Activated T-helper 1 cell treated with Interleukin-2 at 50 U/mL for 16 hours (primary cell): ENCODE measurements at places on chromosomes 6 and 20.
A peak's percentile ranks its signal among the peaks of the same experiment; 100 is the strongest.

- DNase-seq, result no peak
Observed at GRCh38 chr6:138371452-138371711, 6.3 kb upstream of the SMIM28 start.

DNA sequence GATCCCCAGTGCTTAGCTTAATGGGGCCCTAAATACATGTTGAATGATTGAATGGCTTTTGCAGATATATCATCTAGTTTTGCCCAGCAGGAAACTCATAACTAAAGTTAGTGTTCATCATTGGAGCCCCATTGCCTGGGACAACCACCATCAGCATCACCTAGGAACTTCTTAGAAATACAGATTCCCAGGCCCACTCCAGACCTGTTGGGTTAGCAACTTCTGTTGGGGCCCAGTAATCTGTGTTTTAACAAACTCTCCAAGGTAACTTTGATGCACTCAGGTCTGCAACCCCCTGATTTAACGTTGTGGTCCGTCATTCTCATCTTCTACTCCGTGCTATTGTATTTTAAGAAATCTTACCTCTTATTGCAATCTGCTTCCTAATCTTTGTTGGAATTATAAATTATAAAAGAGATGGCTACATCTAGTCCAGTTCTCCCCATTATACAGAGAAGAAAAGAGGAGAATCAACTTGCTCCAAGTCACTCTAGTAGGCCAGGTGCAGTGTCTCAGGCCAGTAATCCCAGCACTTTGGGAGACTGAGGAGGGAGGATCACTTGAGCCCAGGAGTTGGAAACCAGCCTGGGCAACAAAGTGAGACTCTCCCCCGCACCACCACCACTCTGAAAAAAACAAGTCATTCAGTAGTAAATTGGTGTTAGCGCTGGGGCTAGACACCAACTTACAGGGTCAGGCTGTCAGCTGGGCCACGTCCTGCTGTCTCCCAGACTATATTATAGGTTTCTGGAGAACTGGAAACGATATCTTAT lies 13.7 kb downstream of the FOXP4 start:
- DNase-seq, result no peak

GRCh38 chr6:106631346-106631745 lies 2.0 kb downstream of the QRSL1 start:
- DNase-seq, result no peak

DNA sequence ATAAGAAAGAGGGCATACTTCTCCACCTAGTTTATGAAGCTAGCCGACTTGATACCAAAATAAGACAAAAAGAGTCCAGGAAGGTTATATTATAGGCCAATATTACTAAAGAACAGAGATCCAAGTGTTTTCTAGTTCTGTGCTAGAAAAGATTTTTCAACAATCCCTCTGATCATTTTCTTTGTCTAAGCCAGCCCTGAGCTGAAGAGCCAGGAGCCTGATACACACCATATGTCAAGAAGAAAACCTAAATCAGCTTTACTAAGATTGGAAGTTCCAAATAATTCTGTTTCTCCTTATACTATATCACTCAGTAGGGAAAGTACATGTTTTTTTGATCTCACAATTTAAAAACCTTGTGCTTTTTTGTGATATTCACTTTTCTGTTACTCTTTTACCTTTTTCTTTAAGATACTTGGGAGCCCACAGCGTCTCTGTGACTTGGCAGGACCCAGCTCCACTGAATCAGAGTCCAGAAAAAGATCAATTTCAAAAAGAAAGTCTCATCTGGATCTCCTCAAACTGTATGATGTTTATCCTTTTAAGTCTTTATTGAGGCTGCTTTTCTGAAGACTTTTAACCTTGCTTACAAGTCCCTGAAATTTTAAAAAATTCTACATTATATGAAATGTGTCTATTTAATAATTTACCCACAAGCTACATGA lies 43.0 kb upstream of the PBOV1 start:
- DNase-seq, result no peak

DNA sequence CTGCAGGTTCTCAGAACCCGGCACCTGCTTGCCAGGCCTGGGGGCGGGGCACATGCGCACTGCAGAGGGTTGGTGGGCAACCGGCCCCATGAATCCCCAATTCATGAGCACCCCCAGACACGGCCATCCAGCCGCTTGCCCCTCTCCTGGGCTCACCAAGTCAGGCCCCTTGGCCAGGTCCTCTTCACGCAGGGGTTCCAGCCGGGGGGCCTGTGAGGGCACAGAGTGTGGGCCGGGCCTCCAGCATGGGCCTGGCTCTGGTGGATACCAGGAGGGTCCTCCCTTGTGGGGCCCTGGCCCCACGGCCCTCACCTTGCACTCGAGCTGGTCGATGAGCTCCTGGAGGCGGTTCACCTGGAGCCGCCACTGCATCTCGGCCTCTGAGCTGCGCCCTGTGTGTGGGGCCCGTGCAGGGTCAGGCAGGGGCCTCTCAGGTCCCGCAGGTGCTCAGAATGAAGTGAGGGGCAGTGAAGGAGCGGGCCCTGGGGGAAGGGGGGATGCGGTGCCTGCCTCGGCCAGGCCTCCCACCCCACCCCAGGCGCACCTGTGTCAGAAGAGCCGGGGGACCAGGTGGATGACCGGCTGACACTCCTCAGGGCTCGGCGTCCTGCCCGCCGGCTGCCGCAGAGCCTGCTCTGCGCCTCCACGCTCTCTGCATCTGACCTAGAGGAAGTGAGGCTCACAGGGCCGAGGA lies 2.6 kb upstream of the C20orf144 start:
- DNase-seq, result no peak

GRCh38 chr6:106855117-106855516 lies 119.4 kb downstream of the CD24 start:
- DNase-seq, result no peak

DNA sequence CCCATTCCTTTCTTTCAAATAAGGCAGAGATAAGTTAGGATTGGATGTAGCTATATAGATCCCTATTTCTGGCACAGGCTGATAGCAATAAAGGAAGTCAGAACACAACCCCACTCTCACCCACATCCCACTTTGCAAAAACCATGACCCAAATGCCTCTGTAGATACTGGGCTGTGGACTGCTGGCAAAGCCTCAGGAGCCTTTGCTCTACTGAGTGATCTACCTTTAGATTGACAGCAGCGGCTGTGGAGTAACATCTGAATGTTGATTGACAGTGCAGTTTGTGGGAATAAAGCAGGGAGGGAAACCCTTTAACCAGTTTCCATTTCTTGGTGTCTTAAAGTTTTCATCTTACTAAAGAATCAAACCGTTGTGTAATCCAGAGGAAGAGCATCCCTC lies 6.7 kb upstream of the TMEM30A start:
- DNase-seq, result no peak

- no peak for DNase-seq
Observed at GRCh38 chr6:108839083-108839642, 9.1 kb upstream of the ARMC2 start.

GRCh38 chr6:149480502-149481280 lies 4.1 kb downstream of the ZC3H12D start:
- DNase-seq, result peak; percentile 26

DNA sequence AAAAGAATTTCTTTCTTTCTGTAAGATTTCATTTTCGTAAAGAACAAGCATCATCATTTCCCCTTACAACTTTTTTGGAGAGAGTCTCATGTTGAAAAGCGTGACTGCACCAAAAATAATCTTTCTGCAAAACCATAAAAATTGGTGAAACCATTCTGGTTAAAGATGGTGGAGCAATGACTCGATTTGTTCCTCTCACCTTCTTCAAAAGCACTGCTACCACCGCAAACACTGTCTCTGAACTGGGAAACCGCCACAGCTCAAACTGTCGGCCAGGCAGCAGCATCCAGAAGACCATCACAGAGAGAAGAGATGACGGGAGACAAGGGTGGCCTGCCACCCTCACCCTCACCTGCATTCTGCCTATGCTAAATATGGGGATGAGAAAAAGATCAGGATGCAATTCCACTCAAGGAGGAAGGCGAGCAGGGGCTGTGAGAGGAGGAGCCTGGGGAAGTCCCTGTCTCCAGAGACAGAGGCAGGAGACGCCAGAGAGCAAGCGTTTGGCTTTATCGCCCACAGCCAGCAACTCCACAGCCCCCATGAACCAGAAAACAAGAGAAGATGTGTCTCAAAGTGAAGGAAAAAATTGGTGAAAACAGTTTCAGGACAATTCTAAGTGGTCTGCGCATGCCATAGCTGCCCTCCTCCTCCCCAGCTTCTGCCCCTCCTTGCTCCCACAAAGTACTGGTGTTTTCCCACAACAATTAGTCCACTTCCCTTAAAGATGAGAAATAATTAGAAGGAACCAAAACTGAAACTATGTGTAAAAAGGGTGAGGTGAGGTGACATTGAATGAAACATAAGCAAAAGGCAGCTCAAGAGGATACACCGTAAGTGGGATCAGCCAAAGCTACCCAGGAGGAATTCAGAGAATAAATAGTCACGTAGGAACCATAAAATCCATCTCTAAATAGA lies 255.5 kb downstream of the KIF16B start:
- no peak for DNase-seq

- no peak for DNase-seq
Observed at GRCh38 chr6:22149501-22150367, 147.1 kb downstream of the PRL start.

GRCh38 chr20:37231947-37232630 lies 29.5 kb downstream of the GHRH start:
- no peak for DNase-seq

- DNase-seq, result no peak
Observed at GRCh38 chr6:130724089-130724488, 103.1 kb upstream of the SMLR1 start.

GRCh38 chr6:25250878-25251277 lies 28.3 kb upstream of the CARMIL1 start:
- no peak for DNase-seq

DNA sequence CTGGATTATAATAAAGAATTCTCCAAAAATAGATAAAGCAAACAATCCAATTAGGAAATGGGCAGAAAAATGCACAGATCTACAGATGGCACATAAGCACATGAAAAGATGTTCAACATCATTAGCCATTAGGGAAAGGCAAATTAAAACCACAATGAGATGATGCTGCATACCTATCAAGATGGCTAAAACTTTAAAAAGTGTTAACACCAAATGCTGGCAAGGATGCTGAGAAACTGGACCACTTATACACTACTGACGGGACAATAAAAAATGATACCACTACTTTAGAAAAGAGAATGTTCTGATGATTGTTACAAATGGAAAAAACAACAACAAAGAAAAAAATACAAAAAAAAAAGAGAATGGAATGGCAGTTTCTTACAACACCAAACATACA lies 26.5 kb downstream of the LCA5 start:
- DNase-seq, result no peak

DNA sequence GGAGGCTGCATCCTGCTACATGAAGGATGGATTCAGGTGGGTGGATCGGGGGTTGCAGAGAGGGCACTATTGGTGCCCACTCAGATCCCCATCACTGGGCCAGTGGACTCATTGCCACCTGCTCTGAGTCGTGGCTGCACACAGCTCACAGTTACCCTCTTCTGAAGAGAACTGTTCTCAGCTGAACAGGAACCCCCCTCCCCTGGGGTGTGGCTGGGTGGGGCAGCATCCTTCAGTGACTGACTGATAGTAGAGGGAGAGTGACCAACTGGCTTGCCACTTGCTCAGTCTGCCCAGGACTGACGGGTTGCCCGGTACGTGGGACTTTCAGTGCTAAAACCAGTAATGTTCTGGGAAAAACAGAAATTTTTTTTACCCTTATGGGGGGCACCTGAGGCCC lies 494.0 kb upstream of the CHD6 start:
- DNase-seq, result no peak

DNA sequence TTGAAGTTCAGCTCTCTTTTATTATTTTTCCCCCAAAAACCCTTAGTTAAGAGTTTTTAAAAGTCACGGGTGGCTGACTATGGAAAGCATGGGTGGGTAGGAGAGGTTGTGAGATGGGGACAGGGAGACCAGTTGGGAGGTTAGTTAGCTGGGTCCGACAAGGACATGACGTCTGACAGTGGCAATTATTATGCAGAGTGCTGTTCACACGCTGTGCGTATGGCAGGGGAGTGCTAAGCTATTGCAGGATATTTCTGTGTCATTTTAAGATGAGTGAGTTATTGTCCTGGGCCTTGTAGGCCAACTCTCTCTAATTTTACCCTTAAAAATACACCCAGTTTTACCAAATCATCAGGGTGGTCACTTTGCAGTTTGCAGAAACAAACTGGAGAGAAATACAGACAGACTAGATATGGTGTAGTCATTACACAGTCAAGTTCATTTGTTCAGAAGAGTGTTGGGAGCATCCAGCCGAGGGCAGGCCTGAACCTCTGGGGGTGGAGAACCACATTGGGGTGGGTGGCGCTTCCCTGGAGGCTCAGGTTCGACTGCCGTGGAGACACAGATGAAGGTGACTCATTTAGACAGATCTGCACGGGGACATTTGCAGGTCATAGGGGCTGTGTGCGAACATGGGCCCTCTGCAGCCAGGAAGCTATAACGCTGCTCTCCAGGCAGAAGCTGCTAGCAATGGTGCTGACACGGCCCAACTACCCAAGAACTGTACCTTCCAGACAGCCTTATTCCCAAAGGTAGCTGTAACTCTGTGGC lies 307.6 kb downstream of the QKI start:
- no peak for DNase-seq

- DNase-seq, result no peak
Observed at GRCh38 chr6:84457276-84457675, 229.8 kb upstream of the CEP162 start.

- DNase-seq, result no peak
Observed at GRCh38 chr6:87848616-87849015, 146.6 kb upstream of the AKIRIN2 start.

GRCh38 chr20:22526512-22527012 lies 57.8 kb downstream of the FOXA2 start:
- DNase-seq, result no peak

- no peak for DNase-seq
Observed at GRCh38 chr20:31861135-31861384, 9.3 kb downstream of the DUSP15 start.

DNA sequence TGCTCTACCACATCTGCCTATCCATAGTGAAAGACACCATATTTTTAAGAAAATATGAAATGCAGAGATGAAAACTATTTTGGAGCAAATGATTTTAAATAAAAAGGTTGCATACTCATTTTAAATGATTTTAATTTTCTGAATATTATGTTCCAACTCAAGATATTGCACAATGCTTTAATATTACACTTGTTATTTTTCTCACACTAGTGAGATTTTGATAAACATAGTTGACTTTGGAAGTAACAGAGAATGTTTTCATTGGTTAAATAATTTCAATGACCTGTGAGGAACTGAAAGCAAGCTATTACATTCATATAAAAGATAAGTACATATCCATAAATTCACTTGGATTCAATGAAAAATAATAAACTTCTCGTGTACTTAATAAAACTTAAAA lies 7.2 kb upstream of the TMEM30A start:
- no peak for DNase-seq

GRCh38 chr20:14553774-14554534 lies 216.5 kb upstream of the FLRT3 start:
- no peak for DNase-seq

GRCh38 chr6:81387163-81387562 lies 365.3 kb downstream of the TENT5A start:
- DNase-seq, result no peak

DNA sequence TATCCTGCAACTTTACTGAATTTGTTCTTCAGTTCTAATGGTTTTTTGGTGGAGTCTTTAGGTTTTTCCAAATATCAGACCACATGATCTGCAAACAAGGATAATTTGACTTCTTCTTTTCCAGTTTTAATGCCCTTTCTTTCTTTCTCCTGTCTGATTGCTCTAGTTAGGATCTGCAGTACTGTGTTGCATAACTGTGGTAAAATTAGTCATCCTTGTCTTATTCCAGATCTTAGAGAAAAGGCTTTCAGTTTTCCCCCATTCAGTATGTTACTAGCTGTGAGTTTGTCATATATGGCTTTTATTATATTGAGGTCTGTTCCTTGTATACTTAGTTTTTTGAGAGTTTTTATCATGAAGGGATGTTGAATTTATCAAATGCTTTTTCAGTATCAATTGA lies 4.3 kb downstream of the MICA start:
- DNase-seq, result no peak

GRCh38 chr6:9708600-9708999 lies 706.3 kb downstream of the TFAP2A start:
- DNase-seq, result no peak
